A549 (cell line): ENCODE measurements at places on chromosomes 1 and 21.

DNA sequence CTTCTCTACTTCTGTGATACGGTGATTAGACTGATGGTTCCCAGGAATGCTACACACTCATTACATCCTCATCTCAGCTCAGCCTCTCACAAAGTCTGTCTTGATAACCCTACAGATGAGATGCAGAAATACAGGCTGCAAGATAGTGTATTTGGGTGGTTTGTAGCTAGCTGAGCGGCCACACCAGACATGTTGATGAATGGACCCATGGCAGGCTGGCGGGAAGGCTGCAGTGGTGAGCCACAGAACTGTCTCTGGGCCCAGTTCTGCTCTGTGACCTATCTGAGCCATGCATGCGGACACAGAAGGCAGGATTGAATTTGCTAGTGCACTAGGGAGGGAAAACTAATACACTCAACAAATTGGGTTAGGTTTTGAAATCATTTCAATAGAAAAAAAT, 71.9 kb downstream of the LRRN2 start:
- DNase-seq, result no peak

GRCh38 chr1:236072001-236072400, 7.1 kb upstream of the NID1 start:
- DNase-seq, result no peak

GRCh38 chr1:85195703-85196102, 5.1 kb downstream of the SYDE2 start:
- DNase-seq, result no peak

- DNase-seq, result no peak
These were observed 611.9 kb upstream of the ADAMTS5 start for GRCh38 chr21:27578741-27579265.

GRCh38 chr1:184800876-184801275, 46.2 kb upstream of the EDEM3 start:
- DNase-seq, result no peak

- DNase-seq, result no peak
These were observed 107.9 kb upstream of the DYNLT5 start for GRCh38 chr1:66644331-66644730.

DNA sequence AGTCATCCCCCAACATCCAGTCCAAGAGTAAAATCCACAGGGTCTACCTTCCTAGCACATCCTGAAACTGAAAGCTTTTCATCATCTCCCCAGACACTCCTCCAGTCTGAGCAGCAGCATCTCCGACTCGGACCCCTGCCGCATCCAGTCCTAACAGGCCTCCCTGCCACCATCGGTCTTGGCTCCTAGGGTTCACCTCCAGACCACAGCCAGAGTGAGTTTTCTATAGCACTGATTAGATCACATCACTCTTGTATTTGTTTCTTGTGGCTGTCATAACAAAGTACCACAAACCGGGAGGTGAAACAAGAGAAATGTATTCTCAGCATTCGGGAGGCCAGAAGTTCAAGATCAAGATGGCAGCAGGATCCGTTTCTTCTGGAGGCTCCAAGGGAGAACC, 187.8 kb downstream of the TOMM20 start:
- no peak for DNase-seq

DNA sequence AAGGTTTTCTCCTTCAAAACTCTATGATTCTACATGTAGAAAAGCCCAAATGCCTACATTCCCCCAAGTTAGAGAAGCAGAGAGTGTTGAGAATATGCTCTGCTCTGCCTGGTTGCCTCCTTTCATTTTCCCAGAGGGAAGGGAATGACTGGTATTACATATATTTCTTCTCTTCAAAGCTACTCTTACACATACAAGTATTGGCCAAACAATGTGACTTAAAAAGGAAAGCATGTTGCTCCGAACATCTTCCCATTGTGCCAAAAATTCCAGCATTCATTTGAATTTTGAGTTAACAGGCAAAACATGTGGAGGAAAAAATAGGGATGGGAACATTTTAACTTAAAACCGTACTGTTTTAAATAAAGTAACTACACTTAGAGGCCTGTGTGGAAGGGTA, 125.2 kb downstream of the COQ8A start:
- DNase-seq, result no peak

- no peak for DNase-seq
These were observed 27.2 kb downstream of the SYT6 start for GRCh38 chr1:114126261-114127095.
